ENCODE measurements at places on chromosomes 3 and 15.

DNA sequence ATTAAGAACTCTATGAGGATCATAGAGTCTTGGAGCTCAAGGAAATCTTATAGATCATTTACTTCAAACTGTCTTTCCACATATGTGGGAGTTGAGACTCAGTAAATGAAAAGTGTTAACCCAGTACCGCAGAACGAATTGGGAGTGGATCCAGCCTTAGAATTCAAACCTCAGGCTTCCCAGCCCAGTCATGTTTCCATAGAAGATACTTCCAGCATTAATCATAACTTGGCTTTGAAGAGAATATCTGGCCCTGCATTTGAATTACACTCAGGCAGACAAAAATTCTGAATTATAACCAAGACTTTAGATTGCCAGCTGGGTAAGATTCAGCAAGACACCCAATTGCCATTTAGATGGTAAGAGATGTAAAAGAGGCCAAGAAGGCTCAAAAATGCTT, 972.0 kb downstream of the TUSC7 start:
- DNase-seq = peak; percentile 51

DNA sequence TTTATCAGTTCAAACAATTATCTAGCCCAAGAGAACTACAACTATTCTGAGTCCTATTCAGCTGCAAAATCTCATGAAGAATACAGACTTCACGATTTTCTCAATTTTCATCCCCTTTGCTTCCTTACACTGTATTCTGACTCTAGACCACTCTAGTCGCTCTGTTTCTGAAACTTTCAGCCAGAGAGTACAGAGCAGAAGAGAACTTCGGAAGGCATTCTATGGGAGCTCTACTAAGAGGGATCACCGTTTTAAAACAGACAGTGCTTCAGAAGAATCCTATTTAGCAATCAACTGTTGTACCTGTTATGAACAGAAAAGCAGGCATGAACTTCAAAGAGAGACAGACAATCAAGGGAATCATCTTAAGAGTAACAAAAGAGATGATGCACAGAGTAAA, 419.4 kb downstream of the SHQ1 start:
- DNase-seq = no peak

- no peak for DNase-seq
These were observed 796.8 kb upstream of the EPHA6 start for GRCh38 chr3:96017556-96017955.

DNA sequence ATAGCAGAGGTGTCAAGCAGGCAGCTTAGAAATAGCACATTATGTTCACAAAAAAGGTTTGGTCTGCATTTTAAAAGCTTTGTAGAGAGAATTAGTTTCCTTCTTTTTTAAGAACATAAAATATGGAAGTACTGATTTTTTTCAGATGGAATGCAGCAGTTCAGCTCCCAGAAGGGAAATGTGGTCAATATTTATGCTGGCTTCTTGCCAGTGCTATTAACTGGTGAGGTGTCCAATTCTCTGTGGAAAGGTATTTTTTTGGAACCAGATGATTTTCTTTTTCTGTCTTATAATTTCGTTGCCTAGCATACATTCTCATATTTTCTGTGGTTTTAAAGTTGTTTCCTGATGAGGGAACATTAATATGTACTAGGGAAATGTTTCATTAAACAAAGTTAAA, 211.4 kb upstream of the ZNF385D start:
- peak; percentile 55 for DNase-seq

- DNase-seq = no peak
These were observed 13.9 kb downstream of the MAPKAPK3 start for GRCh38 chr3:50630877-50631276.

- no peak for DNase-seq
These were observed 1.8 kb upstream of the TGFBR2 start for GRCh38 chr3:30604558-30604957.

DNA sequence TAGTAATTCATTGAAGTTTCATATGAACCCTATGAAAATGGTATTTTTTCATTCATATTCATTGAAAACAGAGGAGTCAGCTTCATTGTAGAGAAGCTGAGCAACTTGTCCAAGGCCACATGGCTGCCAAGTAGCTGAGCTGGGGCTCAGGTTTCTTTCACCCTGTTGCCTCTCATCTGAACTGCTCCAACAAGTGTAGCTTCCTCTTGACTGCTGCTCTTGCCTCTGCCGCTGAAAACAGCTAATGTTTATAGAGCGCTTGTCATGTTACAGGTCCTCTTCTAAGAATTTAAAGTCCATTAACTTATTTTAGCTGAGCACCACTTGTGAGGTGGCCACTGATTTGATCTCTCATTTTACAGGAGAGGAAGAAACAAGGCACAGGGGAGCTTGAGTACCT, 81.1 kb downstream of the PDCD6IP start:
- no peak for DNase-seq

DNA sequence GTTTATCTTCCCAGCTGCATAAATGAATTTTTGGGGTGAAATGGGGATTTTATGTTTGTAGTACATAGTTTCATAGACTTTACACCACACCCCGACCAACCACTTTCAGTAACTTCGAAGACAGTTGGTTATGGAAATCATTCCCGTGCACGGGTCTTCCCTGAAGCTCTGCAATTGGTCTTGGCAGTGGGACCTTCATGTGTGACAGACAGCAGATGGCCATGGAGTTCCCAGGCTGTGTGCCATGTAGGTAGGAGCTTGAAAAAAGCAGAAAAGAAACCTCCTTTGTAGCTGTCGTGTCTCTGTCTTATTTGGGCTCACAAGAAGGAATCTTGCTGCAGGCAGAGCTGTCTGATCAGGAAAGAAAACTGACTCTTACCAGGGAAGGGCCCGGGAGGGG, 25.9 kb downstream of the EXOG start:
- DNase-seq = no peak

GRCh38 chr15:59384507-59384906, 11.8 kb upstream of the MYO1E start:
- DNase-seq = no peak

- DNase-seq = peak; percentile 14
These were observed 683.7 kb downstream of the TBL1XR1 start for GRCh38 chr3:176513604-176514003.

GRCh38 chr15:77162872-77163633, 92.1 kb upstream of the TSPAN3 start:
- DNase-seq = no peak

- DNase-seq = no peak
These were observed 8.6 kb downstream of the ALS2CL start for GRCh38 chr3:46684891-46685290.

DNA sequence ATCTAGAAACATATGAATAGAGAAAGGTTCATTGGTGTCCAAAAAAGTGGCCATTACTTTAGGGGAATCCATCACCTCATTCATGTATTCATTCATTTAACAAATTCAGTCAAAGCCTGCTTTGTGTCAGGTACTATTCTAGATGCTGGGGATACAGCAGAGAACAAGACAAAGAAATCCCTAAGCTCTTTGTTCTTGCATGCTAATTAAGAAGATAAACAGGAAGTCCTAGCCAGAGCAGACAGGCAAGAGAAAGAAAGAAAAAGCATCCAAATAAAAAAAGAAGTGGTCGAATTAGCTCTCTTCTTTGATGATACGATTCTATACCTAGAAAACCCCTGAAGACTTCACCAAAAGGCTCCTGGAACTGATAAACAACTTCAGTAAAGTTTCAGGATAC, 12.4 kb upstream of the ZMAT3 start:
- no peak for DNase-seq

DNA sequence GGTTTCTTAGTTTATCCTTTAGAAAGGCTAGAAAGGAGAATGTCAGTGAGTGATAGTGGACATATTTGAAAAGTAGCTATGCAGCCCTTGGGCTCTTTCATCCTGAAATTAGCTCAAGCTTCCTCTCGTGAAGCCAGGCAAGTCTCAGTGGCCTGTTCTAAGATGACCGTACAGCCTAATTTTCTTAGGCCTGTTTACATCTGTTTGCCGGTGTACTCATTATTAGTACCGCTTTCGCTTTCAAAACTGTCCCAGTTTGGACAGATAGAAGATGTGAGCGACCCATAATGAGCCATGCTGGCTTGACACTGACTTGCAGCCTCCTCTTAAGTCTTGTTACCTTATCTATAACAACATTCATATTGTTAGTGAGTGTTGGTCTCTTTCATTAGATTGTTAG, 5.7 kb upstream of the ARL14 start:
- DNase-seq = no peak

GRCh38 chr15:61315471-61315870, 86.4 kb upstream of the RORA start:
- no peak for DNase-seq

DNA sequence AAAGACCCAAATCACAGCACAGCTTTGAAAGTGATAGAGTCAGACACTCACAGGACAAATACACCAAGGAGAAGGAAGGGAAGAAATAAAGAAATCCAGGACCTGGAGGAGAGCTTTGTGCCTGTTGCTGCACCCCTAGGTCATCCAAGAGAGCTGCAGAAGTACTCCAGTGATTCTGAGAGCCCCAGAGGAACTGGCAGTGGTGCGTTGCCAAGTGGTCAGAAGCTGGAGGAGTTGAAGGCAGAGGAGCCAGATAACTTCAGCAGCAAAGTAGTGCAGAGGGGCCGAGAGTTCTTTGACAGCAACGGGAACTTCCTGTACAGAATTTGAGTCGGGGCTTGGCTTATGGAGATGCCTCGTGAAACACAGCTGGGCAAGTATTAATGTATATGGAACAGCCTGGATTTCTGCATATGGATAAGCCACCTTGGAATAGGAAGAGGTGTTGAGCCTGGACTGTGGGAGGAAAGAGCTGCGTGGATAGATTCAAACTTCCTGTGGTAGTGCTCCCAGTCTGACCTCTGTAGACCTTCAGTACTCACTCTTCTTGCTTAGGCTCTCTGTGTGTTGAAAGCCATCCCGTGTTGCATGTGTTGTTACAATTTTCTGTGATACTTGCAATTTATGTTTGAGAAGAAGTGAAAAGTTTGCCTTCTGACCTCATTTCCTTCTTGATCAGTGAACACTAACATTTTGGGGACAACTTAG, 6.1 kb downstream of the NGRN start:
- DNase-seq = no peak

- DNase-seq = peak; percentile 90
These were observed 1.0 kb upstream of the ZNF620 start for GRCh38 chr3:40504636-40505430.

DNA sequence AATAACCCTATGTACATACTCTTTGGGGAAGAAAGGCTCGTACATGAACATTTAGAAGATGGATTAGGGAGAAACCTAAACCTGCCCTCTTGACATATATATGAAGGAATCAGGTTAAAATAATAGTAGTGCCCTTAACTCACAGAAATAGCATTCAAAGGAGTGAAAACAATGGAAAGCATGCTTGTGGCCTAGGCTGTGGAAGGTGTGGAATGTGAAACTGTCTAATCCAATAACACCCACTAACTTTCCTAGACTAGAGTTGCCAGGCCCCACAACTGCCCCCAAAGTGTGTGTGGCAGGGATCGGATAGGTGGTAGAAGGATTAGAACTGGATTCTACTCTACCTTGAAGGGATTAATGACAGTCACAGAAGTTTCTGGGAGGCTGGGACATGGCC, 317.4 kb upstream of the LRRFIP2 start:
- no peak for DNase-seq

GRCh38 chr3:17935222-17935621, 192.8 kb upstream of the TBC1D5 start:
- DNase-seq = no peak

DNA sequence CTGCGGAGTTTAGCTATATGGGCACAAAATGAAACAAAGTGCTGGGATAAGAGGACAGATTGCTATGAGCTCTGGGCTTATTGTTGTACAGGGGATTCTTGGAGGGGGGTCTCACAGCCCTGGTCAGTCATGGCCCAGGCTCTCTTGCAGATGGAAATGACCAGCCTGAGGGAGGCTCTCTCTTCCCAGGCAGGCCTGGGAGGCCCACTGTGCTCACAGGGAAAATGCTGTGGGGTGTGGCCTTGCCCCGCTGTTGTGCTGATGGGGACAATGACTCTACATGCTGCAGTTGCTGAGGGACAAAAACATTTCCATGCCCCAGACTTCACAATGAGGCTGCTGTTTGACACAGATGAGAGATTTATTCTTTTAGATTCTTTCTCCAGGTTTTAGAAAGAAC, 202.2 kb downstream of the KLF13 start:
- DNase-seq = no peak

- no peak for DNase-seq
These were observed 24.8 kb downstream of the GABRR3 start for GRCh38 chr3:98010194-98010882.

- DNase-seq = no peak
These were observed 42.1 kb upstream of the TSPAN3 start for GRCh38 chr15:77112838-77113504.

DNA sequence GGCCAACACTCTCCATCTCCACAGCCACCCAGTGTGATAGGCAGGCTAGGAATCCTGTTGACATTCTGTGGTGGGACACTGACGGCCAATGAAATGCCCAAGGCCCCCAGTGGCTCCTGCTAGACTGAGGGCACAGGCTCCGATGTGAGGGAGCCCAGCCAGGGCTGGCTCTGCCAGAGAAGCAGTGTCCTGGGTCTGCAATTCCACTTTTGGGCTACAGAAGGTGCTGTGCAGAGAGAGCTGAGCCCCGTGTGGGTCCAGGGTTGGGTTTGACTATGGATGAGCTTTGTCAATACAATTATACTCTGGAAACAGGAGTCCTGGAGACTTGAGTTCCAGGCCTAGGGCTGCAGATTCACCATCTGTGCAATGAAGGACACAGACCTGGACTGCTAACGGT, 55.7 kb upstream of the TMEM115 start:
- no peak for DNase-seq

DNA sequence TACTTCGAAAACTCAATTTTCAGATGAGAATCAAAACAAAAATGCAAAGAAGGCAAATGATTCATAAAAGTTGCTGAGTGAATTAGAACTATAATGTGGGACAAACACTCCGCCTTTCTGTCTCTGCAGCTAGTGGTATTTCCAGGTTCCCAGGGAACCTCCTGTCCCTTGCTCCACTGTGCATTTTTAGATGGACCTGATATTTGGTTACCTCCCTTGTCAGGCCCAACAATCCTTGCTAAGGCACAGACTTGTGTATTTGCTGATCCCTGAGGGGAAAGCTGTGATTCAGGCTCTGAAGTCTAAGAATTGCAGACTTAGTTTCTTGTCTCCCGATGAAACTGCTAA, 162.7 kb downstream of the LPP start:
- no peak for DNase-seq

- no peak for DNase-seq
These were observed 120.5 kb upstream of the CGNL1 start for GRCh38 chr15:57255751-57256341.

- DNase-seq = peak; percentile 20
These were observed 185.6 kb downstream of the PLCL2 start for GRCh38 chr3:17070161-17070959.

DNA sequence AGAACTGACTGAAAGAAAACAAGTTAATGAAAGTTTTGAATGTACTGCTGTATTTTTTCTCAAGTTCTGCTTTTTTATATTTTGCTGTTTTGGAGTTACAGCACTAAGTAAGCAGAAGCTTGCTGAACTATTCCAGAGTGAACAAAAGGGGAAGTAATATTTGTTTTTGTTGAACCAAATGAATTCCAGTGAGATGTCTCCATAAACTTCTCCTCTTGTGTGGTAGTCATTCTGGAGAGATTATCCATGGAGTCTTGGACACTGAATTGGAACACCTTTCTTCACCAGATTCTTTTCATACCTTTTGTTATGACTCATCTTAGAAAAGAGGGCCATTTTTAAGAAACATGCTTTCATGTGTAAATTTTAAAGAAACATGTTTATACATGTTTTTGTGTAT, 8.8 kb downstream of the ANKUB1 start:
- peak; percentile 63 for DNase-seq

GRCh38 chr15:48975472-48976419, 12.0 kb upstream of the SHC4 start:
- peak; percentile 57 for DNase-seq

- no peak for DNase-seq
These were observed 222.4 kb upstream of the CD96 start for GRCh38 chr3:111319598-111319997.

All from fibroblast of skin of left quadriceps (primary cell).